EL (cell line): ENCODE measurements at places on chromosomes 16 and 17.

- DNase-seq, result no peak
Observed at GRCh38 chr17:37762666-37763065, 17.8 kb upstream of the HNF1B start.

- DNase-seq, result no peak
Observed at GRCh38 chr17:35293151-35293847, 50.4 kb downstream of the SLFN5 start.

- DNase-seq, result no peak
Observed at GRCh38 chr16:3656491-3657468, 2.3 kb downstream of the DNASE1 start.

DNA sequence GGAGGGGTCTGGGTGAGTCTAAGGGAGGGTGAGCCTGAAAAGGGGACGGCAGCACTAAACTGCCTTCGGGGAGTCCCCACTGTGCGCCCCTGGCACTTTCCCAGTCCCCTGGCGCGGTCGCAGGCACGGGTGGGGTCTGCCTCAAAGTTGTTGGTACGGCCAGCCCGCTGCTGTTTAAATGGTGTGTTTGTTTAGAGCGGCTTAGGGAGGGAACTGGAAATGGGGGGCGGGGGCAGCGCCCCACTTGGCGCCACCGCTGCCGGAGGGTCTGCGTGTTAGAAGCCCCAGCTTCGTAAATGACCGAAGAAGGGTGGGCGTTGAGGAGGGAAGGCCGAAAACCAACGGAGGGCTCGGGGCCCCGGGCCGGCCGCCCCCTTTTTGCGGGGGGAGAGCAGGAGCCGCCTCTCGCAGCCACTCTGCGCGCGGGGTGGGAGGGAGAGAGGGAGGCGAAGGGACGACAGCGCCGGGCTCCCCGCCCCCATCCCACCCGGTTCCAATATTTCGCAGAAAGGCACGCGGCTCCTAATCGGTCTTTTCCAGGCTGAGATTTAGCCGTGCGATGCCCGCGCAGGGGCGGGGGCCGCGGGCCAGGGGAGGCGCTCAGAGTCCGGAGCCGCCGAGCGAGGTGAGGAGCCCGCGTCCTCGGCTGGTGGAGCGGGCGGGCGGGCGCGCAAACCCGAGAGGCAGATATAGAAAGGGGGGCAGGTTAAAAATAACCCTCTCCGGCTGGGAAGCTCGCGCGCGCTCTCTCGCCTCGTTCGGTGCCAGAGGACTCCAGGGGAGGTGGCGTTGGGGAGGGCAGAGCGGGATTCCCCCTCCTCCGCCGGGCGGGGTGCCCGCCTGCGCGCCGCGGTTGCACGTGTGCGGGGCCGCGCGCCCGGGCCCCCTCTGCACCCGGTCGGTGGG lies 54.9 kb downstream of the SREBF1 start:
- peak; percentile 64 for DNase-seq

GRCh38 chr16:77500934-77501664 lies 66.3 kb upstream of the ADAMTS18 start:
- no peak for DNase-seq

GRCh38 chr17:6532441-6532885 lies 23.9 kb downstream of the PITPNM3 start:
- no peak for DNase-seq

DNA sequence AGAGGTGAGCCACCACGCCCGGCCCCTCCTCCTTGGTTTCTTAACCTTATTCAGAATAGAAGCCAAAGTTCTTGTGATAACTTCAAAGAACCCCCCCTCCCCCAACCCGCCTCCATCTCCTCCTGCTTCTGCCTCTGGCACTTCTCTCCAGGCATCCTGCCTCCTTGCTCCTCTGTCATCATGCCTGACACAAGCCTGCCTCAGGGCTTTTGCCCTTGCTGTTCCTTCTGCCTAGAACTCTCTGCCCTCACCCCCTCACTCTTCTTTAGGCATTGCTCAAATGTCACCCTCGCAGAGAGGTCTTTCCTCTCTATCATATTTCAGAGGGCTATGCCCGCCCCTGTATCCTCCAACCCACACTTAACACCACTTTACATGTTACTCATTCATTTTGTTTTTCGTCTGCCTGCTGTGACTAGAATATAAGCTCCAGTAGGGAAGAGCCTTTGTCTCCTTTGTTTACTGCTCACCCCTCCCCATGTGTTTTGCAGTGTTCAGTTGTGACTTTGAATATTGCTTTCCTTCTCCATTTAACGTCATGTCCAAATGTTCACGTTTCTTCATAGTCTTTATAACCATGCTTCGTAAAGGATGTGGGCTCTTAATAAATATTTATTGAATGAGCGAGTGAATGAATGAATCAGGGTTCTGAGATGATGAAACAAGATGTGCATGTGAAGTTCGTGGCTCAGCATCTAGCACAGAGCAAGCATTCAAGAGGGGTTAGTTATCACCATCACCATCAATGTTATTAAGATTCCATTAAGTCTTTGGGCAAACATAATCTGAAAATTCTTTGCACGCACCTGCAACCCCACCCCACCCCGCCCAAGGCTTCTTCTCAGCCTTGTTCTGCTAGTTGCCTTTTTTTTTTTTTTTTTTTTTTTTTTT lies 186.2 kb upstream of the WSCD1 start:
- peak; percentile 15 for DNase-seq

DNA sequence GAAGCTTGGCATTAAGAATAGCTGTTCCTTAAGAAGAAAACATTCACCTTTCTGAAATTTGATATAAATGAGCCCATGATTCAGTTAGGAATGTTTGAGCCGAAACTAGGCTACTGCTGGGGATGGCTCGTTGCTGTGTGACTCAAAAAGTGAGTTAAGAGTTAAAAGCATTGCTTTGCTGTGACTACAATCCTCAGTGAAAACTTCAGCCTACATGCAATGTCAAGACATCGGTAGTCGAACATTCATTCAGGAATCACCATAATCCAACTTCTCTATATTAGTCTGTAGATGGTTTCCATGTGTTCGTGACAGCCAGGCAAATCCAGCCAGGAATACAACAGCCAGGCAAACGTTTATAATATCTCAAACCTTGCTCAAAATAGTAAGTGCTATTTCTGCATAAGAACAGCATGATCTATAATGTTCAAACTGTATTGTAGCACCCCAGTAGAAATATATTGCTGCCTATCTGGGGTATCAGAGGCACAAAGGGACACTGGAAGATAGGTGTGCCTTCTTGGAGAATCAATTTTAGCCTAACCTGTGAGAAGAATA lies 1225.1 kb downstream of the CDH8 start:
- no peak for DNase-seq
